Right kidney (tissue), 9 donors: ENCODE measurements at places on chromosomes 12 and 14.

DNA sequence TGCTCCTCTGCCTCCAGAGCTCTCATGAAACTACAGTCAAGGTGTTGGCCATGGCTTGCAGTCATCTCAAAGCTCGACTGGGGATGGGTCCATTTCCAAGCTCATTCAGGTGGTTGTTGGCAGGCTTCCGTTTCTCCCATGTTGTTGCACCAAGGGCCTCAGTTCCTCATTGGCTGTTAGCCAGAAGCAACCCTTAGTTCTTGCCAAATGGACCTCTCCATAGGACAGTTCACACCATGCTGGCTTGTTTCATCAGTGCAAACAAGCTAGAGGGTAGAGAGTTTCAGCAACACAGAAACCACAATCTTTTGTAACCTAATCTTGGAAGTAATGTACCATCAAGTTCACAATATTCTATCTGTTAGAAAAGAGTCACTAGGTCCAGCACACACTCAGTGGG, 22.7 kb upstream of the PPM1A start:
- DNase-seq = no peak

- no peak for DNase-seq
Observed at GRCh38 chr12:4438834-4439596, 6.6 kb downstream of the FGF6 start.

GRCh38 chr12:12788675-12789368, 3.4 kb downstream of the APOLD1 start:
- DNase-seq = peak; percentile 51

DNA sequence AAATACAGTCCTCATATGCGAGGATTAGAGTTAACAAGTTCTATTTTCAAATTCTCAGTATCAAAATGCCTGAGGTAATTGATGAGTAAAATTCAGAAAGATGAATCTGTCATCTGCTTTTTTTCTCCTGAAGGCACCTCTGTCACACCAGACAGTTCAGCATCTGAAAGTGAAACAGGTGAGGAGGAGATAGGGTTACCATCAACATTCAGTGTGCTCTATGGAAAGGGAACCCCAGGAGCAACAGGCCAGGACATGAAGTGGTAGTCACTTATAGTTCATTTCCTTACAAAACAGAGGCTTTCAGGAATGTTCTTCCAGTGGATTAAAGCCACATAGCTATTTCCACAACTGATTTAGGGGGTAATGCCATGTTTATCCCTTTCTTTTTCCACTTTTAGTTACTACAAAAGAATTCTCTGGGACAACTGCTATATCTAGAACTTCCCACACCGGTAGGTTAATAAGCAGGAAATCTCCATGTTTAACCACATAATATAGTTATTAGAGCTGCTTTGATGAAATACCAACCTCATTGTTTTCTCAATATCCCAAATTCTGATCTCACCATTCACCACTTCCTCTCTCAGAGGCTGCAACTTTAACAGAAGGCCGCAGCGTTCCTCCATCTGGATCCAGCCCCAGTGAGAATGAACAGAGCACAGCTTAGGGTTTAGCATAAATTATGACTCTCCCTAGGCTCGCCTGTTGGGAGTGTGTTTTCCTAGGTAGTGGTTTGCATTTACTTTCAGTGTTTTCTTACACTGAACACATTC, 177.0 kb upstream of the CNTN1 start:
- no peak for DNase-seq

- no peak for DNase-seq
Observed at GRCh38 chr12:69107541-69107940, 131.8 kb upstream of the CPSF6 start.

DNA sequence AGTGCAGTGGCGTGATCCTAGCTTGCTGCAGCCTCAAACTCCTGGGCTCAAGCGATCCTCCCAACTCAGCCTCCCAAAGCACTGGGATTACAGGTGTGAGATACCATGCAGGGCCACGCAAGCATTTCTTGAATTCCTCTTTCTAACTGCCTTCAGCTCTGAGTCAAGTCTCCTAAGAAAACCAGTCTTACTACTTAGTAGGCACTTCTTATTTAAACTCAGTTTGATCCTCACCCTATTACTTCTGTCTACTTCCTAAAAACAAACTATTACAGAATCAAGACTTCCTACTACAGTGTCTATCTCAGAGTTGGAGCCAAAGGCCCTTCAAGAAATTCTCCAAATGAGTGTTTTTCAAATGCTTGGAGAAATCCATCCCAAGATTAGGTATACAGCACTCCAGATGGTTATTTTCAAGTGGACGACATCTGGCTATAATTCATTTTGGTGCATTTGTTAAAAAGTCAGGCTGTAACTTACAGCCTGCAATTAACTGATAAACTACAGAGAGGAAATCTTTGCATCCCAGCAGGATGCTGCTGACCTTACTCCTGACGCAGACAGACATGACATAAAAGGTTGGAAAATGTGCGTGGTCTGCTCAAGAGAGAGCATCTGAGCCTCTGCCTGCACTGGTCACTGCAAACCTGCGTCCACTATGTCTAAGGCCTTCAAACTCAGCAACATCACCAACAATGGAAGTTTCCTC, 34.7 kb downstream of the SSH1 start:
- DNase-seq = no peak

- DNase-seq = no peak
Observed at GRCh38 chr14:52827426-52827825, 36.0 kb upstream of the GNPNAT1 start.

DNA sequence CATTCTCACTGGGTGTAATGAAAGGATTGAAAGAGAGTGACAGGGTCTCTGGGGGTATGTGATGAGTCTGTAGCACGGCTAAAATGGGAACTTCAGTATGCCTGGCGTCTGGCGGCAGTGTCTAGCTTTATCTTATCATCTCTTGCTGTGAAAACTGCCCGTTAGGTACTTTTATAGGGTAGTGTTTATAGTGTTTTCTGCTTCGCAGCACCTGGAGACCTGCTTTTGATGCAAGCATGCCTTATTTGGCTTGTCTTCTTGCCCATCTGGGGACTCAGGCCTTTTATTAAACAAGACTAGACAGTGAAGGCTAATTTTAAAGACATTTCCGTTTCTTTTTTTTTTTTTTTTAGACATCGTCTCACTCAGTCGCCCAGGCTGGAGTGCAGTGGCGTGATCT, 36.3 kb upstream of the ALDH2 start:
- no peak for DNase-seq

DNA sequence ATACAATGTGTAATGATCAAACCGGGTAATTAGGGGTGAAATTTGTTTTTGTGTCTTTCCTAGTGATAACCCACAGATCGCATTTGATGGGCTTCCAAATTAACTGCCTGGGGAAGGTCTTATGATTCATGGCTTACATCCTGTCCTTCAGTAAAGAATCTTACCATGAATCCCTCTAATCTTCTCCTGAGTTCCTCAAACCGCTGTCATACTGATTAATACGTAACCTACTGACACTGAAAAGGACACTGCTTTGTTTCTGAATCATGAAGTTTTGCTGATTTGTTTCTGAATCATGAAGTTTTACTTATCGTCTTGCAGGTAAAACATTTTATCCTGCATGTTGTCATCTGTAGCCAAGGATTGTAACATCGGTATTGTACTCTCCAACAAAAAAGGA, 52.0 kb upstream of the CRY1 start:
- no peak for DNase-seq

- DNase-seq = peak; percentile 67
Observed at GRCh38 chr14:67426983-67427606, 15.1 kb upstream of the PLEK2 start.

- no peak for DNase-seq
Observed at GRCh38 chr12:119864591-119864990, 12.5 kb downstream of the CIT start.

GRCh38 chr14:53055003-53055402, 98.1 kb downstream of the DDHD1 start:
- no peak for DNase-seq

DNA sequence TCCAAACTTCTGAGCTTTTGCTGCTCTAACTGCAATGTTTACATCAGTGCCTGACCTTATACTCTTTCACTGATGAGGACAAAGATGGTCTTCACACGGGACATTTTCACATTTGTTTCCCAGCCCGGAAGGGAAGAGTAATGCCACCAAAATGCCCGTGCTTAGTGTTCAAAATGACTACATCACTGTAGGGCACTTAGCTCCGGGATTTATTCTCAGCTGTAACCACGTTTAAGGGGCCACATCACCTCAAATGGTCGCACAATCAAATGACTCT, 2.9 kb downstream of the GSG1 start:
- no peak for DNase-seq

- no peak for DNase-seq
Observed at GRCh38 chr12:14307004-14307403, 58.5 kb upstream of the ATF7IP start.

DNA sequence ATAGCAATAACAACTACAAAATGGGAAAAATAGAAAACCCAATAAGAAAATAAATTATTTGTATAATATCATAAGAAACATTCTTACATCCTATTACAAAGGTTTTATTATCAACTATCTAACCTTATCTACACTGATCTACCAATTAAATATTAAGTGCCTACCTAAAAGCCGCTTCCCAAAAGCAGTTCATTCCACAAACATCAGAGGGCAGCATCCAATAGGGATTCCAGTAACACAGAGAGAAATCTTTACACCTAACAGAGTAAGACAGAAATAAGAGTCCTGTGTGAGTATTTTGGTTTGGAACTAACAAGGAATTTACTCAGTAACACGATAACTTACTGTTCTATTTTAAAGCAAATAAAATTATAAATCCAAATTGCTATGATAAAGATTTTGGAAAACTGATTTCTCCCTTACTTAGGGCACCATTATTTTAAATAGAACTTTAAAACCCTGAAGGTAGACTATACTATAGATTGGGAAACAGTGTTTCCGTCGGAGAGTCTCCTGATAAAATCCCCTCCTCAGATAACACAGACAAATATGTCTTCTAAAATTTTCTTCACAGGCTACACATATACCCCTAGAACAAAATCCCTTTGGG, 15.0 kb downstream of the GXYLT1 start:
- DNase-seq = no peak

- DNase-seq = no peak
Observed at GRCh38 chr12:15256761-15257160, 35.5 kb upstream of the RERG start.

GRCh38 chr14:28756884-28757570, 9.6 kb upstream of the FOXG1 start:
- peak; percentile 59 for DNase-seq

DNA sequence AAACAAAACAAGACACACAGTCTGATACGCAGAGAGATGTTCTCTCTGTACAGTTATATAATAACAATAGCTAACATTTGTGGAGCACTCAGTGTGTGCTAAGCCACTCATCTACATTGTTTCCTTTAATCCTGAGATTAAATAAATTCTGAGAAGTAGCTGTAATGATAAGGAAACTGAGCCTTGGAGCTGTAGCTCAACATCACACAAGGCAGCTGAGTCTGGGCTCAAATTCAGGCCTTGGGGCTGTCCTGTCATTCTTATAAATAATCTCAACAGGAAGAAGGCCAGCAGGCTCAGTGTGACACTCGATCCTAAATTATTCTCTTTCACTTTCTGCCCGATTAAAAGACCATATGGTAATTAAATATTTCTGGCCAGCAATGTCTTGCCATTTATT, 24.5 kb downstream of the CDKN1B start:
- DNase-seq = no peak

- no peak for DNase-seq
Observed at GRCh38 chr14:22656226-22656625, 12.1 kb upstream of the OR6J1 start.

DNA sequence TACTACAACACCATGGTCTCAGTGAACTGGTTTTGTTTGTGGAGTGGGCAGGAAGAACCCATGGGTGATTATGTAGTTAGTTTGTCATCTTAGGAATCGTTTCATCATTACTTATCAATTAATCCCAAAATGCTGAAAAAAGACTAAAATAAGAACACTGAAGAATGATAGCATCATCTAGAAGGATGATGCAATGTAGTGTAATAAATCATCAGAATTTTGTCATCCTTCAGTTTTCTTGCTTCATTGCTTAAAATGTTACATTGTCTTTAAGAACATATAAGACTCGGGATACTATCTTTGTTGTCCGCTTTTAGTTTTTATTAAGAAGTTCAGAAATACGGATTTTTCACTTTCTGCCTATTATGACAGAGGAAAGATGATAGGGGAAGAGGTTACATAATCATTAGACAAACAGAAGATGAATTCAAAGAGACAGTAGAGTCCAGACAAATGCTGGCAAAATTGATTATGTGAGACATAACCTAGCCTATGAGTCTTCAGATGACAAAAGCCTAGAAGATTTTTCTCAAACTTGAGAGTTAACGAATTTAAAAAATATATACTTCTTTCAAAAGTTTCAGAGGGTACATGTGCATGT, 10.8 kb upstream of the SMOC1 start:
- DNase-seq = no peak

DNA sequence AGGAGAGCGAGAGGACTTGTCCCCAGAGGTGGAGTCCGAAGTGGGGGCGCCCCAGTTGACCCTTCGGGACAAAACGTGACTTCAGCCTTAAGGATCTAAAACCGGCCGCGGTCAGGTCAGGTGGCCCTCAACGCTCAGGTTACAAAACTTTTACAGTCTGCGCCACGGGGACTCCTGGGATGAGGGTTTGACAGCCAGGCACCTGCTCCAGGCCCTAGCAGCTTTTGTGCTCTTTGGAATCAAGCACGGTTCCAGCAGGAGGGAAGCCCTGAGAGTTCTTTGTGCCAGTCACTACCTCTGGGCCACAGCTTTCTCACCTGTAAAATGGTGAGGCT, 337 bp downstream of the ZC2HC1C start:
- DNase-seq = no peak

DNA sequence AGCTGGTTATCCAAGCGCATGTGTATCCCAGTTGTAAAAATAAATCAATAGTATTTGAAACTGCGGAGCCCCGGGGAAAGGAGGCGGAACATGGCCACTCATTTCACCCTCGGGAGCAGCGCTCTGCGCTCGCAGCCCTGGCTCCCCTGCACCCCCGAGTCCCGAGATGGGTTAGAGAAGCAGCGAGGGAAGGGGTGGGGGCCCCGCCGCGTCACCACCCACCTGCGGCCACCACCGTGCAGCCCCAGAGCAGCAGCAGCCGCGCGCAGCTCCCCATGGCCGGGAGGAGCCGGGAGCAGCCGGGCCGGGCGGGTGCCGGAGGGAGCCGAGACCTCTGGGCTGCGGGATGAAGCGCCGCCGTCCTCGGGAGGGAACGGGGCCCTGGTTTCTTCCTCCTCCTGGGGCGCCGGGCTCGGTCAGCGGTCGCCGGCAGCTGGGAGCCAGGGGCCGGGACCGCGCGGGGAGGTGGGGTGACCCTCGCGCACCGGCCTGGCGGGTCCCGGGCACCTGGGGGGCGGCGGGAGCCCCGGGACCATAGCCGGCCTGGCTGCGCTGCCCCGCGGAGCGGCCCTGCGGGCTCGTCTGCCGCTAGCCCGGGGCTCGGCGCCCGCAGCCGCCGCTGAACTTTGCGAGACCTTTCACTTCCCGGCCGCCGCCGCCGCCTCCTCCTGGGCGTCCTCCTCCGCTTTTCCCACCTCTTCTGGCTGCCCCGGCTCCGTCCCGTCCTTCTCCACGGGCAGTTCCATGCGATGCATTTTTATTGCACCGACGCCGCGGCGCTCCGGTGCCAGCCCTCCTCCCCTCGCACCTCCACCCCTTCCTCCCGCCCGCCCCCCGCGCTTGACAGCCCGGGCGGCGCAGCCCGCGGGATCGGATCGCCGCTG, at the start of gene NTN4:
Gene NTN4, minus strand, starts transcription at position 732 of the 884 bp plus-strand sequence. Its CDS starts 455 bp downstream, at position 277.
- DNase-seq = peak; percentile 82
